ENCODE measurements at places on chromosomes 4 and X. TPM values are rescaled to one million over a fixed set of nuclear protein-coding genes. Genes with fewer than 3 reads are reported as not detected.

Gene TASL
- total RNA-seq = not detected

Gene FGF13
- 0.08 TPM for total RNA-seq

Gene EREG
- total RNA-seq = 10.2 TPM

Gene TACR3
- total RNA-seq = not detected
